Endothelial cell of umbilical vein (primary cell): ENCODE measurements at places on chromosomes 4 and X. TPM values are rescaled to one million over a fixed set of nuclear protein-coding genes. Genes with fewer than 3 reads are reported as not detected.

DNA sequence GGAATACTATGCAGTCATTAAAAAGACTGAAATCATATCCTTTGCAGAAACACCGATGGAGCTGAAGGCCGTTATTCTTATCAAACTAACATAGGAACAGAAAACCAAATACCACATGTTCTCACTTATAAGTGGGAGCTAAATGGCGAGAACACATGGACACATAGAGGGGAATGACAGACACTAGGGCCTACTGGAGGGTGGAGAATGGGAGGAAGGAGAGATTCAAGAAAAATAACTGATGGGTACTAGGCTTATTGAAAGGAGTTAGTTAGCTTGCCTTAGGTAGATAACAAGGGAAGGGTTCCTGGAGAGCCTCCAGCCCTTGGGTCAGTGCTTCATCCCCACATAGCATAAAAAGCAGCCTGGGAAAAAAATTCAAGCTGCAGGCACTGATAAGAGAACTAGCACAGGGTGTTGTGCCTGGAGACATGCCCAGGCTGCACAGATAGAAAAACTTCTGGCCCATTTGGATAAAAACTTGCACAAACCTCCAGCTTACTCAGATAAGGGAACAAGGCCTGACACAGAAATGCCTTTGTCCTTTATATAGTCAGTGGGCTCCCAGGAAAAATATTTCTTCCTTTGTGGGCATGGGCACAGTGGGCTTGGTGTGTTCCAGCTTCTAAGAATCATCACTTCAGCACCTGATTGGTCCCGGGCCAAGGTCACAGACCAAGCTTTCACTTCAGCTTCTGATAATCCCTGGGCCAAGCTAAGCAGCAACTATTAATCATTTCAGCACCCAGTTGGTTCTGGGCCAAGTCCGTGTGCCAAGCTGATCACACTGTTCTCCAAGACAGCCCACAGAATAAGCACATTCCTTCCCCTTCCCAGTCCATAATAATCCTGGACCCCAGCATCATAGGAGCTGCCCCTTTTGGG is 23.1 kb upstream of the PWWP3B start:
- H3K36me3 ChIP-seq: no peaks in the 10 kb centered on the region
- no peak overlapping the region for H3K27ac ChIP-seq
- no peak for DNase-seq

GRCh38 chr4:119302073-119302832 is 19.7 kb downstream of the FABP2 start:
- DNase-seq: no peak
- H3K4me3 ChIP-seq: no peak overlapping the region
- no peaks in the 10 kb centered on the region for H3K36me3 ChIP-seq
- H3K4me1 ChIP-seq: peaks cover 12% of the 10 kb centered on the region
- H3K27ac ChIP-seq: no peak overlapping the region
- no peaks in the 10 kb centered on the region for H3K27me3 ChIP-seq

DNA sequence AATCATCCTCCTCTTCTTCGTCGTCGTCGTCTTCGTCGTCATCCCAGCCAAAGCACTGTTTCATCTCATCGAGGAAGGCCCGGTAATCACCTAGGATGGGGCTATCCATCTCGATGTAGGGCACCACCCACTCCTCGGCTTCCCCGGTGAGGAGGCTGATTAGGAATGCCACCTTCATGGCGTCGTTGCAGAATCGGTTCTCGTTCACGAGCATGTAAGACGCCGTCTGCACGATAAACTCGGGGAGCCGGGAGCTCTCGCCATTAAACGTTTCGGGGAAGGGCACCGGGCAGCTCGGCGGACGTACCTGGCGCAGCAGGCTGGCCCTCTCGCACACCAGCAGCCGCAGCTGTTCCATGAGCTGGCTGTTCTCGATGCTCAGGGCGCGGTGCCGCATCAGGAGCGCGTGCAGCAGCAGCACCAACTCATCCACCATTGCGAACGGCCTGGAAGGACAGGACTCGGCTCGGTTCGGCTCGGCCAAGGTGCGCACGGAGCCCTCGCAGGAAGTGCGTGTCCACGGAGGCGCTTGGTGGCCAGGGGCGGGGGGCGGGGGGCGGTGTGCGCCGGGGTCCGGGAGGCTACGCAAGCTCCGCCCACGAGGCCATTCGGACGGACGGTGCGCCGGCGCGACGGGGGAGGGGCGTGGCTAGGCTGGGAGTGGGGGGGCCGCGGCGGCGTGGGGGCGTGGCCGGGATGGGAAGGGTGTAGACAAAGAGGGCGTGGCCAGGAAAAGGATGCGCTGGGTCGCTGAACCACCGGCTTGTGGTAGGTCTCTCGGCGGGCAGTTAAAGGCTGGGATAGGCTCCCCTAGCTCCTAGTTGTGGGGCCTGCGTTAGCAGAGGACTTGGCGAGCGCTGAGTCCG is at the start of gene LDOC1:
TSS of gene LDOC1 (minus strand) at position 544 of the 866 bp plus-strand sequence. CDS start at position 436, 108 bp downstream.
- H3K4me3 ChIP-seq: peak within 1 kb of the TSS; percentile 79
- no peaks in the 10 kb centered on the region for H3K36me3 ChIP-seq
- DNase-seq: peak; percentile 82
- H3K4me1 ChIP-seq: peaks cover 7% of the 10 kb centered on the region
- no peak within 1 kb of the TSS for H3K27ac ChIP-seq

DNA sequence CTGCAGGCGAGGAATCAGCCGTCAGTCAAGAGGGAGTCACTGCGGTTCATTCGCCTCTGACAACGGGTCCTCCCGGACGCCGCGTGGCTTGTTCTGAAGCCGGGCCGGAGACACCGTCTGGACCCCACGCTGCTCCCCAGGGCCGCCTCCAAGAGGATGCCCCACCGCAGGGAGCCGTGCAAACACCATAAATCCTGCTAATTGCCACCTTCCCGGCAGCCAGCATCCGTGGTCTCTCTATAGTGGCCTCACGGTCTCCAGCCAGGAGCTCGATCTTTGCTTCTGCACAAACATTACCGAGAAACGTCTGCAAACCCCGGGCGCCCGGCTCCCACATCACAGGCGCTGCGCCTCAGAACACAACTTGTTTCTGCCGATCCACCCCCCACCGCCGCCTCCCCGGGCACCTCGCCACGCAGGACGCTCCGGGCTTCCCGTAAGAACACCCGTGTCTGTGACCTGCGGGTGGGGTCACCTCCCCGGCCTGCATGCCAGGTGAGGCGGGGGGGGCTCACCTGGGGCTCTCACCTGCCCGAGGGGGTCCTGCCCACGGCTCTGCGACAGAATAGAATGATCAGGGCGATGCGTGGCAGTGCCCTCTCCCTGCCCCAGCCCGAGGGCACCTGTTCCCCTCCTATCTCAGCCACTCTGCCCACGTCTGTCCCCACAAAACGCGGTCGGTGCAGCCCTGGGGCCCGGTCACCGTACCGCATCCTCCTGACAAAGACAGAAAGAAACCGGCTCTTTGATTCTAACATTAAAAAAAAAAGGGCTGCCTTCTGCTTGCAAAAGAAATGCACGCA is 32.4 kb upstream of the PPP2R3B start:
- no peaks in the 10 kb centered on the region for H3K4me1 ChIP-seq
- H3K36me3 ChIP-seq: no peaks in the 10 kb centered on the region
- no peak for DNase-seq
- no peaks in the 10 kb centered on the region for H3K27me3 ChIP-seq

TMPRSS11A gene
- not detected in 2 replicates for total RNA-seq

CFI gene
- 17.9 and 21.4 TPM in 2 replicates for total RNA-seq
